ENCODE measurements at places on chromosomes 11 and 22. TPM values are rescaled to one million over a fixed set of nuclear protein-coding genes. Genes with fewer than 3 reads are reported as not detected.

DNA sequence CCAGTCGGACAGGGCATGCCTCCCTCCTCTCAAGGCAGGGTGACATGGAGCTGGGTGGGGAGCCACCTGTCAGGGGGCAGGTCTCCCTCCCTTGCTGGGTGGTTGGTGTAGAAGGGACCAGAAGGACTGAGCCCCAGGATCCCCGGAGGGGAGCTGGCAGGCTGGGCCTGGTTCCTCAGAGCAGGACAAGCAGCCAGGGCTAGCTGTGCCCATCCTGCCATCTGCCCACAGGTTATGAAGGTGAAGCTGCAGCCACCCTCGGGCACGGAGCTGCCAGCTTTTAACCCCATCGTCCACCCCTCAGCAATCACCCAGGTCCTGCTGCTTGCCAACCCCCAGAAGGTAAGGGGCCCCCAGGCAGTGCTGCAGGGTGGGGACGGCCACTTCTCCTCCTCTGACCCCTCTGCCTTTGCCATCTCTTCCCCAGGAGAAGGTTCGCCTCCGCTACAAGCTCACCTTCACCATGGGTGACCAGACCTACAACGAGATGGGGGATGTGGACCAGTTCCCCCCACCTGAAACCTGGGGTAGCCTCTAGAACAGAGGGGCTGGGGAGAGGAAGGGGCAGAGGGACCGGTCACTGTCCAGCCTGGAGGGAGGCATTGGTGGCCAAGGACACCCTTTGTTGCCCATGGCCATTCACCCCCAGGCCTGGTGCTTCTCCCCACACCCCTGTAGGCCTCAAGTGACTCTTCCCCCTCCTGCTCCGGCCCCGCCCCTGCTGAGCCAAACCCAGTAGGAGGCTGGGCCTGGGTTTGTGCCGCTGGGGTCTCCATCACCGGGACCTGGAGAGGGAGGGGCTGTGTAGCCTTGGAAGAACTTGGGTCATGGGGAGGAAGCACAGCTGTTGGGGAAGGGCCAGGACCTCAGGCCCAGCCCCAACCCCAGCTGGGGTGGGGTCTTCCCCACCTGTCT, 7.0 kb upstream of the SH3BP1 start:
- no peaks in the 10 kb centered on the region for H3K27me3 ChIP-seq
- DNase-seq: no peak
- no peaks in the 10 kb centered on the region for H3K36me3 ChIP-seq
- H3K4me3 ChIP-seq: no peak overlapping the region
- H3K4me1 ChIP-seq: peaks cover 49% of the 10 kb centered on the region

GRCh38 chr11:13336246-13336878, 58.8 kb downstream of the BMAL1 start:
- H3K4me3 ChIP-seq: no peak overlapping the region
- no peak for DNase-seq
- peaks cover 81% of the 10 kb centered on the region for H3K4me1 ChIP-seq
- no peaks in the 10 kb centered on the region for H3K27me3 ChIP-seq

Gene C11orf52
- not detected for total RNA-seq

DNA sequence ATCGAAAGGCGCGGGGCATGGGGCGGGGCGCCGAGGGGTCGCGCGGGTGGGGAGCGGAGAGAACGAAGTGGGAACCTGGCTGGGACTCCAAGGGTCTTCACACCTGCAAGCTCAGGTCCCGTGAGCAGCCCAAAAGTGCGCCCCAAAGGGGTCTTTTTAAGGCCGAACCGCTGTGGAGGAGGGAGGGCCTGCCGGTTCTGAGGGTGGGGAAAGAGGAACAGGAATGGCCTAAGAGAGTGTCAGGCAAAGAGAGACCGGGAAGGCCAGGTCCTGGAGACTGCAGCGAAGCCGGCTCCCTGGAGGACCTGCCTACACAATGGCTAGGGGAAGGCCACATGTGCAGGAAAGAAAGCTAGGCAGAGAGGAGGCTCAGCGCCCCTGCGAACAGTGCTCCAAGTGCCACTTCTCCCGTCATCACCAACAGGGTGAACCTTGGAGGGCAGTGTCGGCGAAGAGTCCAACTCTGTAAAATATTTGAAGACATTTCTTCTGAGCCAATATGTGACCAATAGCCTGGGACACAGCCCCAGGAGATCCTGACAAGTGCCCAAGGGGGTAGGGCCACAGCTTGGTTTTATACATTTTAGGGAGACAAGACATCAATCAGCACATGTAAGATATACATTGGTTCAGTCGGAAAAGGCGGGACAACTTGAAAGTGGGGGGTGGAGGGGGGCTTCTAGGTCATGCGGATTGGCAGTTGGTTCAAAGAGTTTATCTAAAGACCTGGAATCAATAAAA, 710 bp upstream of the DGCR2 start:
- DNase-seq: no peak
- H3K4me3 ChIP-seq: peak overlapping the region; percentile 80
- H3K27me3 ChIP-seq: no peaks in the 10 kb centered on the region

Gene COPB1
- 111 TPM for total RNA-seq

GRCh38 chr11:92236856-92237255, 12.2 kb downstream of the FAT3 start:
- no peaks in the 10 kb centered on the region for H3K4me1 ChIP-seq
- no peaks in the 10 kb centered on the region for H3K36me3 ChIP-seq
- H3K4me3 ChIP-seq: no peak overlapping the region
- no peaks in the 10 kb centered on the region for H3K27me3 ChIP-seq
- no peak overlapping the region for H3K27ac ChIP-seq
- no peak for DNase-seq

DNA sequence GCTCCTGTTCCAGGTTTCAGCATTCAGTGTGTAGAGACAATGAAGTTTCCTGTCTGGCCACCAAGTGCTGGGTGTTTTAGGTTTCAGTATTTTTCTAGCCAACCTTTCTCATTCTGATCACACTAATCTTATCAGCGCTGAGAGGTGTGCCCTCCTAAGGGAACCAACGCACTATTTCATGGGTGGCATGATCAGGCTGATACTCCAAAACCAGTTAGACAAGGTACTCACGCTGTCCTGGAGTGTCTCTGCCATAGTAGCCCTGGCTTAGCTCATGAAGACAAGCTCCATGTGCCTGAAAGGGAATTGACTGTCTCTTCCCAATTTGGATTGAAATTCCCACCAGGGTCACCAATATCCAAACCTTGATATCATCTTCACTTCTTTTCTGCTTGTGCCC, 8.0 kb upstream of the RAB38 start:
- H3K27me3 ChIP-seq: peaks cover 18% of the 10 kb centered on the region
- H3K4me1 ChIP-seq: peaks cover 17% of the 10 kb centered on the region
- H3K27ac ChIP-seq: no peak overlapping the region

GRCh38 chr11:6476571-6476970, 2.8 kb upstream of the TRIM3 start:
- H3K27ac ChIP-seq: no peak overlapping the region
- no peaks in the 10 kb centered on the region for H3K27me3 ChIP-seq
- H3K36me3 ChIP-seq: peaks cover 8% of the 10 kb centered on the region

Gene JOSD1
- total RNA-seq: 54.3 TPM

DNA sequence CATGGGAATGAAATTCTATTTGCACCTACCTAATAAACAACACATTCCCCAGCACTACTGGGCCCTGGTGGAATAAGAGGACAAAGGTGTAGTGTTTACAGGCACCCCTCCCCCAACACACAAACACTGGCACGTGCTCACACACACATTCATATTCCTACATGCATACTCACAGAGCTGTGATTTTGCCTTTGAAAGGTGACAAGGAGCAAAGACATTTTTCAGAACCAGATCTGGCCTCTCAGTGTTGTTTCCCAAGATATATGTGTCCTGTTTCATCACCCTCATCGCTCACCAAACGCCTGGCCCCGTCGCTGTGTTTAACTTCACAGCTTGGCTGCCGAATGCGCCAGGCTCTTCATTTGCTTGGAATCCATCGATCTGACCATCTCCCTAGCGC, 292.6 kb downstream of the NTM start:
- no peaks in the 10 kb centered on the region for H3K36me3 ChIP-seq
- H3K27ac ChIP-seq: no peak overlapping the region
- no peaks in the 10 kb centered on the region for H3K4me1 ChIP-seq
- H3K4me3 ChIP-seq: no peak overlapping the region
- DNase-seq: no peak

DNA sequence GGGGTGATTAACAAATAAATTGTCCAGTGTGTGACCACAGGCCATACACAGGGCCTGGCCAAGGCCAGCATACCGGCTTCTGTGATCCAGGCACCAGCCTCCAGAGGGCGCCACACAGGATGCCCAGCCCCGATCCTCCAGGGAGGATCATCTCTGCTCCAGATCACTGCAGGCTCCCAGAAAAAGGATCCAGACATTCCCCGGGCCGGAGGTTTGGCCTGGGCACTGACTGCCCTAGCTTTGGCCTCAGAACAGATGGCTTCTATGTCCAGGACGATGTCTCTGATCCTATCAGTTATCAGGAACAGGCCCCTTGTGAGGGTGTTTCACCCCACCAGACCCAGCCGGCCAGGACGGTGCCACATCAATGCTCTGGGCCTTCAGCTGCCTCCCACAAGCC, 74.5 kb upstream of the LMO1 start:
- H3K36me3 ChIP-seq: no peaks in the 10 kb centered on the region
- peak; percentile 49 for DNase-seq
- peaks cover 2% of the 10 kb centered on the region for H3K27me3 ChIP-seq
- no peak overlapping the region for H3K27ac ChIP-seq
- H3K4me3 ChIP-seq: no peak overlapping the region

DNA sequence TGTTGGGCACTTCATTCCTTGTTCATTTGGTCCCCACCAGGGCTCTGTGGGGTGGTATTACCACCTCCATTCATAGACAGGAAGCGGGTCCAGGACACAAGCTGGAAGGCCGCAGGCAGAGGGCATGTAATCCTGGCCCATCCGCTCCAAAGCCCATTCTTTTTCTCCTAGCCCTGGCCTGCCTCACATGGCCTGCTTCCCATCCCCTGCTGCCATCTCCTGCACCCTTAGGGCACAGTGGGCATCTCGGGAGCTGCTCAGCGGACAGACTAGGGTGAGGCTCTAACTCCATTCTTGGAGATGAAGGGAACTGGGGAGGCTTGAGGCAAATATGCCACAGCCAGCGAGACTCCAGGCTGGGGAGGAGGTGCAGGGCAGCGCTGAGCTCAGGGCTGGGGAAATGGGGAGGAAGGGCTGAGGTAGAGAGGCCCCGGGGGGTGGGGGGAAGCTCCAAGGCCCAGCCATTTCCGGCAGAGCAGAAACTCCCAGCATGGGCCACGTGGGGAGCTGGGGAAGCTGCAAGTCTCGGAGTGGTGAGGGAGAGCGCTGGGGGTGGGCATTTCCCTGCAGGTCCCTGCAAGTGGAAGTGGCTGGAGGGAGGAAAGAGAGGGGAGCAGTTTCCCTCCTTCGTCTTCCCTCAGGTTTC, 14.3 kb upstream of the BCL9L start:
- no peaks in the 10 kb centered on the region for H3K36me3 ChIP-seq
- peak; percentile 90 for DNase-seq
- peaks cover 36% of the 10 kb centered on the region for H3K4me1 ChIP-seq
- H3K4me3 ChIP-seq: peak overlapping the region; percentile 55

Gene WNT7B
- not detected for total RNA-seq

GRCh38 chr11:689625-690024, 5.4 kb downstream of the DEAF1 start:
- H3K36me3 ChIP-seq: peaks cover 33% of the 10 kb centered on the region
- DNase-seq: no peak
- no peak overlapping the region for H3K4me3 ChIP-seq
- H3K27ac ChIP-seq: no peak overlapping the region

DNA sequence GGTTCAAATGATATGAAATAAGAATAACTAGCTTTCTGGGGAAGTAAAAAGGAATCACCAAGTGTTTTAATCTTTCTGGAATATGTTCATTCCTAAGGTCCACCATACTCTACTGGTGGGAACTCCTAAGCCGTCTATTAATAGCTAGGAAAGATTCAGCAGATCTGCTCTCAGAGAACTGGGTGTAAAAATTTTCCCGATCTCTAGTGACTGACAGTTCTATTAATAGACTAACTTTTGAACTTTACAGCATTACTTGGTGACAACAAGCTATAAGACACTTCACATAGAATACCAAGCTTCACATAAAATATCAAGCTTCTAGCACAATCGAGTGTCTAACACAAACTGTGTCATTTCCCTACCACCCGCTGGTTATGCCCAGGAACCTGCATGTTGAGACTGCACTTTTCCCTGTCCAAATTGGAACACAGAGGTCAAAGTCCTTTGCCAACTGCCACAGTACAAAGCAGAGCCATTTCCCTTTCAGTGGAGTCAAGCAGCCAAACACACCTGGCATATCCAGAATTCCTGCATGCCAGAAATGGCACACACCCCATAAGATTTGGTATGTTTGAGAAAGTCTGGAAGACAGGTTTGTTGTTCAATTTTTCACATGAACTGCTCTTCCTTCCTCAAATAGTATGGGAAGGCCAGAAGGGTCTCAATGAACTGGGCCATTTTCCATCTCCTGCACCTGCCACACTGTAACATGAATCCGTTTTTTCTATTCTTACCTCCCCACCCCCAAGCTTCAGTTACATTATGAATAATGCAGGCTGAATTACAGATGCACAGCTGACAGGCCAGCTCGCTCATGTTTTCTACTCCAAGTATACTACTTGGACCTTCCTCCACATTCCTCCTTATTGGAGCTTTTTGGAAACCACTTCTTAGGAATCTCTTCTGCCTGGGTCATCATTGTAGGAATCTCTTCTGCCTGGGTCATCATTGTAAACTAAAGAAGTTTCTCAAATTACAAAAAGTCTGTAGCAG, 3.7 kb downstream of the OSBP start:
- no peak for DNase-seq
- no peak overlapping the region for H3K27ac ChIP-seq
- H3K36me3 ChIP-seq: peaks cover 23% of the 10 kb centered on the region
- H3K4me3 ChIP-seq: no peak overlapping the region
- H3K4me1 ChIP-seq: peaks cover 48% of the 10 kb centered on the region

Gene OR2AG2
- 0.05 TPM for total RNA-seq

DNA sequence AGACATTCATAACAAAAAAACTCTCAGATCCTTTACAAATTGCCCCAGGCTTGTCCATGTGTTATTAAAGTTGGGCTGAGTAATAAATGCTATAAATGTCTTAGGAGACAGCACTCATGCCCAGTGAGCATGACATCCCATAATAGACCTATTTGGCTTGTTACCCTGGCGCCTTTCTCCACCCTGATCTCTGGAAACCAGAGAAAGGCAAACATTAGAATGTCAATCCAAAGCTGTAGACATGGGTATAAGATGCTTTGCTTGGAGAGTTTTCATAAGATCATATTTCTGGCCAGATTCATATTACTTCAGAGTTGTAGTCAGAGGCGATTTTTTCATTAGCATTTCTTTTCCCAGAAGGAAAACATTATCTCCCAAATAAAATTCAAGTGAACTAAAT, 161.3 kb upstream of the UBASH3B start:
- DNase-seq: no peak
- no peaks in the 10 kb centered on the region for H3K36me3 ChIP-seq
- H3K27ac ChIP-seq: no peak overlapping the region
- H3K4me3 ChIP-seq: no peak overlapping the region
- no peaks in the 10 kb centered on the region for H3K4me1 ChIP-seq

DNA sequence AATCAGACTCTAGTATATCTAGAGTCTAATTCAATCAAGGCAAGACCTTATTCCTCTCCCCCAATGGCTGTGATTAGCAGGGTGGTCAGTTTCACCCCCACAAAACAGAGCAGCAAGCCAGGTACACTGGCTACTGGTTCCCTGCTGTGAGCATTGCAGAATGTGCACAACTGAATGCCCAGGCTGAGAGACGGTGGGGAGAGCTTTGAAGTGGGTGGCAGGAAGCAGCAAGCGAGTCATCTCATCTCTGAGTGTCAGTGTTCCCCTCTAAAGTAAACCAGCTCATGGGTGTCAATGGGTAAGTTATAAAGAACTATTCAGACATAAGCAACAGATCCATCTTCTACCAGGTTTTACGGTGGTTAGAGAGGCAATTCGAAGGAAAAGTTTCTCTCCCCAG, 37.6 kb downstream of the GAB4 start:
- H3K4me1 ChIP-seq: peaks cover 9% of the 10 kb centered on the region
- H3K36me3 ChIP-seq: no peaks in the 10 kb centered on the region
- H3K4me3 ChIP-seq: no peak overlapping the region
- DNase-seq: peak; percentile 43
- no peak overlapping the region for H3K27ac ChIP-seq

Gene NRIP3
- 3.5 TPM for total RNA-seq

All from activated naive CD4-positive, alpha-beta T cell treated with anti-CD3 and anti-CD28 coated beads for 36 hours (primary cell).